Stimulated activated CD4-positive, alpha-beta T cell treated with anti-CD3 and anti-CD28 coated beads, TNF-alpha, amount 100 ng/mL, for 4 hours (primary cell): ENCODE measurements at places on chromosomes 7 and 10.

DNA sequence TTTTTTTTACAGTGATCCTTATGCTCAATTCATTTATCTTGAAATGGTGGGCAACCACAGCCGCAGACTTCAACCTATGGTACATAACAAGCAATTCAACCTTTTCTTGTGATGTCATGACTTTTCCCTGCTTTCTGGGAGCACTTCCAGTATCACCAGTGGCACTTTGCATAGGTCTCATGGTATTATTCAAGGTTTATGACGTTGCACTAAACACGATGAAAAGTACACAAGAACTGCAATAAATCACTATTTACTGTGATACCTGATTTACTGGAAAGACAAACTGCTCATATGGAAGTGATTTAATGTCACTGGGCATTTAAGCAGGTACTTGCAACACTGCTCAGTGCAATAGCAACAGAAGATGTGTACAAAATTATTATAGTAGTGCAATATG lies 251.7 kb upstream of the CXCL12 start:
- DNase-seq: no peak

DNA sequence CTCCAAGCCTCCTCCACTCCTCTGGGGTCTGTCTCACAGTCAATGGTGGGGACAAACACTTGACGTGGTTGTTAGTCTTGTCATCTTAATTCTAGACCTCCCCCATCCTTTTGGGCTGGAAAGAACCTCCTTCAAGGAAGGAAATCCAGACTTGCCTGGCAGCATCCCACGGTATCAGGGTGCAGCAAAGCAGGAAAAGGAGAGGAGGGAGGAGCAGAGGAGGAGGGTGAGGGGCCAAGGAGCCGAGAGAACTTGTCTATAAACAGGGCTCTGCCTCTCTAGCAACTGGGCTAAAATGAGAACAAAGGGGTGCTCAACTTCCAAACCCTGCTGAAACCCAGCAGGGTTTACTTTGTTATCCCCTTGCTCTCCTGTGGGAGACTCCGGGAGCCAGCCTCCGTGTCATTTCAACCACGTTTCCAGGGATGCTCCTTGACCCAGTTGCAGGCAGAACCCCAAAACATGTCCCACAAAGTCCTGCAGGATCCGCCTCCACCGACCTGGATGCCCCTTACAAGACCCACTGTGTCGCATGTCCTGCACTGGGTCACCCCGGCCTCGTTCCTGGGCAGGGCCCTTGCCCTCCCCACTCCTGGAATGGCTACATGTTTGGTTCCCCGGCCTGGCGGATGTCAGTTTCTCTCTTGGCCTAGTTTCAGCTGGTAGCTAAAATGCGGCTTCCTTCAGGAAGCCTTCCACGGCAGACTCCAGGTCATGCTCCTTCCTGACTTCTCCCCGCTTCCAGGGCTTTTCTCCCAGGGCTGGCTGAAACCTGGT lies 69.7 kb upstream of the MGMT start:
- no peak for DNase-seq

DNA sequence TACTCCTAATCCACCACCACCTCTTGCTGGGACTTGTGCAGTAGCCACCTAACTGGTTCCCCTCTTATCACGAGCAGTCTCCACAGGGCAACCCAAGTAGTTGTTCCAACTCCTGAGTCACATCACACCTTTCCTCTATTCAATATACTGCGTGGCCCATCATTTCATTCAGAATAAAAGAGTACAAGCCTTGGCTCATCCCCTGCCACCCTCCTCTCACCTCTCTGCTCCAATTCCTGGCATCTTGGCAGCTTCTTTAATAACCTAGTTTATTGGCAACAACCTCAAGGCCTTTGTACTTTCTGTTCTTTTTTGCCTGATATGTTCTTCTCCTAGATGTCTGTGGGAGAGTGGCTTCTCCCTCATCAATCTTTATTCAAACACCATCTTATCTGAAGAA lies 199.4 kb downstream of the KIAA1217 start:
- no peak for DNase-seq

DNA sequence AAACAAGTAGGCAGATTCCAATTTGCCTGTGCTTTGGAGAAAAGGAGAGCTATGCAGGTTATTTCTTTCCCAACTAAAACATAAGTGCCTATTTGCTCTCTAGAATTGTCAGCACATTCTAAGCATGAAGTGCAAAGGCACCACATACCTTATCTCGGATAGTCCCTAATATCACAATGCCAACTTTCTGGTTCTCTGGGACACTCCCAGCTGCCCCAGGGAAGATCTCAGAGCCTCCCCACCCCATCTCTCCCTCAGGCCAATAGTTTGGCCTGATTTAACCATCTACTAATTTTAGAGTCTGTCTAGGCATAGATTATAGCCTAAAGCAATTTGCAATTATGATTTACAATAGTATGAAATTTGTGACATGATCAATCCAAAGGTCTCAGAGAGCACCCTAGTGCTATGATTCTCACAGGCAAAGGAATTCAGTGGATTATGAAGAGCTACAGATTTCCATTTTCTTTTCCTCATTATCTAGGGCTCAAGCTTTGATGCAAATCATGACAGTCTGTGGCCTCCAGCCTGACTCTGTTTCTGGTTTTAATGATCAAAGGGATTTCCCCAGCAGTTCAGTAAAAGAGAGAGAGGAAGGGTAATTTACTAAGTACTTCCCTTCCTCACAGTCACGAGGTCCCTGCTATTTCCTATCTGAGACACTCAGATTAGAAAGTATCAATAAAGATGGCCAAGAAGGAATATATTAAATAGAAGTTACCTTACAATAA lies 29.0 kb upstream of the IL6 start:
- DNase-seq: no peak

- no peak for DNase-seq
Observed at GRCh38 chr10:118403967-118404366, 61.8 kb upstream of the FAM204A start.

DNA sequence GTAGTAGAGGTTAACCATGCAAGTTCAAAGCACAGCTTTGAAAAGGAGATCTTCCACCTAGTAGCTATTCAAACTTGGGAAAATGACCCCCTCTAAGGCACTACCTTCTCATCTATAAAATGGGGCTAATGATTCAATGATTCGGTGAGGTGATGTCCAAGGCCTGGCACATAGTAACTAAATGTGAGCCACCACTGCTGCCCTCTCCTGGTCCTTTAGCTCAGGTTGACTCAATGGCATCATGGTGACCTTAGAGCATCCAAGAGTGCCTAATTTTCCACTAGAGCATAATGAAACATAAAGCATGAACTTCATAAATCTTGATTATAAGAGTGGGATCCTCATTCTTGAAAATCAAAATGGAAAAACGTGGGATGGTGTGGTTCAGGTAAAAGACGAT lies 16.3 kb upstream of the PLCE1 start:
- no peak for DNase-seq

DNA sequence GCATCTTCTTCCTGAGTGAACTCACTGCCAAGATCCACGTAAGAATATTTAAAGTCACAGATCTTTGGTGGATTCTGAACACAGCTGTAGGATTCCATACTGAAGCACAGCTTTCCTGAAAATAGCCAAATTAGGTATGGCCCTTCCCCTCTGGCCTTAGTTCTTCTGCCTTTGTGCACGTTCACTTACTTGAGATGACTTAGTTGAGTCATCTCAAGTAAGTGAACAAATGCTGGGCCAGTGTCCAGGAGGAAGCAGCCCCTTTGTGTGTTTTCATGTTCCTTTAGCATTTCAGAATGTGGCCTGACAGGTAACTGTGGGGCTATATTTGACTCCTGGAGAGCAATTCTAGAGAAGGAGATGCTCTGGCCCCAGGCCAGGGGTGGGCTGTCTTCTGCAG lies 51.5 kb downstream of the CCNY start:
- no peak for DNase-seq

GRCh38 chr7:151129960-151130591 lies 37.4 kb downstream of the GBX1 start:
- no peak for DNase-seq

GRCh38 chr10:97037365-97038361 lies 148.1 kb downstream of the SLIT1 start:
- DNase-seq: peak; percentile 62

DNA sequence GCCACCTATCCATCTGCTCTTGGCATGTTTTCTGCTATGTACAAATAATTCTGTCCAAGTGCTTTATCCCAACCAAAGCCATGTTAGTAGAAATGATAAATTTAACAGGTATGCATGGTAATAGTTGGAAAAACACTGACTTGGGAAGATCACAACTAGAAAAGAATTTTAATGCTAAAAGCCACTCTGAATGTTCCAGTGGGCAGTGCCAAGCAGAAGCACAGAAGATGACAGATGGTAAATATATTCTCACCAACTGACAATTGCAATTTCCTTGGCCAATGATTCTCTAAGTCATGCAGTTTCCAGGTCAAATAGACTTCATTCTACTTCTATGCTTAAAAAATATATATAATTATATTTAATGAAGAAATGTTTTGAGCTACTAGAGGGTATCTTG lies 83.6 kb upstream of the SEMA3C start:
- DNase-seq: no peak

- DNase-seq: no peak
Observed at GRCh38 chr7:46881507-46882127, 700.3 kb downstream of the TNS3 start.

DNA sequence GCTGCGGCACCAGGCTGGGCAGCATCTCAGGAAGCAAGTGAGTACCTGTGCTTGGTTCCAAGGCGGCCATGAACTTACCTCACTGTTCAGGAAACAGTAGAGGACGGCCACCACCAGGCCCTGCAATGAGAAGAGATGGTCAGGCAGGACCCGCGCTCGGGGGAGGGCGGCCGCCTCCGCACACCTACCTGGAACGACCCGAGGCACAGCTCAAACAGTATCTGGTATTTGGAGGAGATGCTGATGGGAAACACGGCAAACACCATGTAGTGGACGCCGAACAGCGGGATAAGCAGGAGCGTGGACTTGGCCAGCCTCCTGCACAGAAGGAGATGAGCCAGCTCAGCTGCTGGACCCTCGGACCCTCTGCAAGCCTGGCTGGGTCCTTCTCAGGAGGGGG lies 112.9 kb downstream of the VIPR2 start:
- no peak for DNase-seq

GRCh38 chr10:79491143-79491835 lies 21.0 kb upstream of the EIF5AL1 start:
- no peak for DNase-seq

DNA sequence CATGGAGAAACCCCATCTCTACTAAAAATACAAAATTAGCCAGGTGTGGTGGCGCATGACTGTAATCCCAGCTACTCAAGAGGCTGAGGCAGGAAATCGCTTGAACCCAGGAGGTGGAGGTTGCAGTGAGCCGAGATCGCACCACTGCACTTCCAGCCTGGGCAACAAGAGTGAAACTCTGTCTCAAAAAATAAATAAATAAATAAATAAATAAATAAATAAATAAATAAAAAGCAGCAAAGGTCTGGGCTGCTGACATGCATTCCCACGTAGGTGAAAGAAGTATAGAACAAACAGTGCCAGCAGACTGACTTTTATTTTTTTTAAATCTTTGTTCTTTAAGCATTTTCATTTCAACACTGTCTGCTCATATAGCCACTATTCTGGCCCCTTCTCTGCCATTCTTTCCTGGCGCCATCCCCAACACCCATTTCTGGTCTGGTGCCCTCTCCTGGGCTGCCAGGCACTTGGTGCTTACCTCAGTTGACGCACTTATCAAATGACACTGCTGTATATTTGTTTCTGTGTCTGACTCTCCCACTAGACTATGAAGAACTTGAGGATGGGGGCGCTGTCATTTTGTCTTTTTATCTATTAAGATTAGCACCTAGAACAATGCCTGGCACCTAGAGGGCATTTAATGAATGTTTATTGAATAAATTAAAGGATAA lies 15.6 kb downstream of the FAM107B start:
- DNase-seq: peak; percentile 4
